Renal cortical epithelial cell (primary cell): ENCODE measurements at places on chromosomes 4 and X. TPM values are rescaled to one million over a fixed set of nuclear protein-coding genes. Genes with fewer than 3 reads are reported as not detected.

The GABRQ gene
- total RNA-seq: 0.60 TPM in 1 of 2 replicates, not detected in the other

The SOD3 gene
- 1.9 and 21.1 TPM in 2 replicates for total RNA-seq

The RAB40AL gene
- 0.30 TPM in 1 of 2 replicates, not detected in the other for total RNA-seq

The HS3ST1 gene
- total RNA-seq: 7.6 and 16.9 TPM in 2 replicates

The PSAPL1 gene
- total RNA-seq: not detected in 2 replicates
